ENCODE measurements at places on chromosomes 5 and 9. TPM values are rescaled to one million over a fixed set of nuclear protein-coding genes. Genes with fewer than 3 reads are reported as not detected.

Gene OR1N1
- total RNA-seq: not detected

Gene UQCRQ
- total RNA-seq: 454 TPM

Gene SHOC1
- not detected for total RNA-seq

Gene HTR4
- total RNA-seq: not detected

Gene LEAP2
- total RNA-seq: 6.0 TPM

Gene GMCL2
- 0.07 TPM for total RNA-seq

Gene LCN2
- total RNA-seq: not detected

Gene PAX5
- 0.16 TPM for total RNA-seq

Gene CDC20B
- total RNA-seq: not detected

Gene JAKMIP2
- total RNA-seq: 1.2 TPM

Gene STING1
- total RNA-seq: 198 TPM

Gene FGD3
- 39.5 TPM for total RNA-seq

Gene PRRT1B
- total RNA-seq: not detected

Gene PIK3R1
- total RNA-seq: 35.2 TPM

Gene MUSK
- not detected for total RNA-seq

Gene SPATA31E1
- total RNA-seq: not detected

Gene NEUROG1
- not detected for total RNA-seq

Gene TSLP
- 0.42 TPM for total RNA-seq

Gene PIP5K1B
- total RNA-seq: 56.6 TPM

Gene TUSC1
- total RNA-seq: 0.42 TPM

Gene SLCO6A1
- total RNA-seq: not detected

Gene FOXI1
- total RNA-seq: not detected

Gene SLC4A9
- not detected for total RNA-seq

Gene SPATA31D4
- not detected for total RNA-seq

Gene RANBP3L
- total RNA-seq: not detected

Gene STK10
- 87.9 TPM for total RNA-seq

Gene LCN1
- total RNA-seq: not detected

Gene EQTN
- total RNA-seq: not detected

Gene TAF1L
- not detected for total RNA-seq

Gene ADRA1B
- total RNA-seq: not detected

Gene OMD
- not detected for total RNA-seq

Gene ROR2
- 0.43 TPM for total RNA-seq

Gene GALNT12
- 3.6 TPM for total RNA-seq

Gene FBXL7
- total RNA-seq: not detected

Gene DMRT3
- not detected for total RNA-seq

Gene GBGT1
- total RNA-seq: 8.2 TPM

Gene ZNF366
- not detected for total RNA-seq

Gene PALM2AKAP2
- total RNA-seq: 0.71 TPM

Gene NUTM2G
- not detected for total RNA-seq

Gene RNF180
- total RNA-seq: not detected

Gene SLC45A2
- not detected for total RNA-seq

Gene F12
- 2.7 TPM for total RNA-seq

Gene ZSWIM6
- 7.9 TPM for total RNA-seq

Gene LHX2
- not detected for total RNA-seq

Gene ESM1
- total RNA-seq: not detected

Gene TRAF1
- 164 TPM for total RNA-seq

Gene PKD2L2
- not detected for total RNA-seq

Gene OR1Q1
- total RNA-seq: not detected

Gene BASP1
- total RNA-seq: 0.33 TPM

Gene RAI14
- total RNA-seq: 2.6 TPM

Gene SLC6A3
- total RNA-seq: not detected

All from activated CD4-positive, alpha-beta T cell treated with anti-CD3 and anti-CD28 coated beads, Interleukin-2, amount 10 ng/mL, durations not matched to agents 24 days and 14 days (primary cell).